ENCODE measurements at places on chromosomes 7 and 10.

DNA sequence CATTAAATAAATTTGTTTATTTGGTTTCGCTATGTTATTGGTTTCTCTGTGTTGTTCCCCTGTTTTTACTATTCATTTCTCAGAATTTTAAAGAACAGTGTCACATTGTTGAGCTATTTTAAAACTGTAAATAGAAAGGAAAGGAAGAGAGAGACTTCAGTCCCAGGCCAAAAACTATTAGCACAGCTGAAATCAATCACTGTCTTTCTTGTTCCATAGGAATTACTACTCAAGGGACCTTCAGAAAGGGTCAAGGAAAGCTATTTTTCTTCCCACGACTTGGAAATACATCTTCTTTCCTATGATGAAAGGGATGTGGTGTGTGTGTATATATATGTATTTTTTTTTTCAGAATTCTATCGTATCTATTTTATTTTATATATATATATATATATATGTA is 29.0 kb upstream of the GNAT3 start:
- no peak for DNase-seq

DNA sequence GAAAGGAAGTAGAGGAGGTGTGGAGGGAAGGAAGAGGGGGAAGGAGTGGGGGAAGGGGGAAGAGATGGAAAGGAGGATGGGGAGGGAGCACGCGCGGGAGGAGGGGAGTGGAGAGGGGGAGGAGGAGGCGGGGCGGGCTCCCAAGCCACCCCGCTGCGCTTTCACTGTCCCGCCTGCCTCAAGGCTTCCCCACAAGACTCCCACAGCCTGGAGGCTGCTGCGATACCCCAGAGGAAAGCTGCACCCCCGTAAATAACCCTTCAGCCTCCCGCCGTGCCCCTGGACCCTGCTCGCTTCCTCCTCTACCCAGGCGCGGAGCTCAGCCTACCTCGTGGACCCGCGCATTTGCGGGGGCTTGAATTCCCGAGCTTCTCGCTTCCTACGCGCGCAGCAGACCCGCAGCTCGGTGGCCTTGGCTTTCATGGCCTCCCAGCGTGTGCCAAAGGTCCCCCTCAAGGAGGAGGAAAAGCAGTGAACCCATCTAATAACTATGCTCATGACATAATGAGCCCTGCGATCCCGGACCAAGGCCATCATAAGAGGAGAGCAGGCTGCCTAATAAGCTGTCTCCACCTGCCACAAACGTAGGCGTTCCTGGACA is at the start of gene C10orf67:
Gene C10orf67 (minus strand): TSS at position 557 of the 601 bp plus-strand sequence. CDS start 23 bp downstream, at position 534.
- DNase-seq: no peak

DNA sequence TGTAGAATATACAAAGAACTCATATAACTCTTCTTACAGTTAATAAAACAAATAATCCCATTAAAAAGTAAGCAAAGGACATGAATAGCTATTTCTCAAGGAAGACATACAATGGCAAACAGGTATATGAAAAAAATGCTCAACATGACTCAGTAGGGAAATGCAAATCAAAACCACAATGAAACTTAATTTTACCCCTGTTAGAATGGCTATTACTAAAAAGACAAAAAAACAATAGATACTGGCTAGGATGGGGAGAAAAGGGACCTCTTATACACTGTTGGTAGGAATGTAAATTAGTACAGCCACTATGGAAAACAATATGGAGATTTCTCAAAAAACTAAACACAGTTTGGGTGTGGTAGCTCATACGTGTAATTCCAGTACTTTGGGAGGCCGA is 37.8 kb downstream of the HERPUD2 start:
- DNase-seq: no peak

DNA sequence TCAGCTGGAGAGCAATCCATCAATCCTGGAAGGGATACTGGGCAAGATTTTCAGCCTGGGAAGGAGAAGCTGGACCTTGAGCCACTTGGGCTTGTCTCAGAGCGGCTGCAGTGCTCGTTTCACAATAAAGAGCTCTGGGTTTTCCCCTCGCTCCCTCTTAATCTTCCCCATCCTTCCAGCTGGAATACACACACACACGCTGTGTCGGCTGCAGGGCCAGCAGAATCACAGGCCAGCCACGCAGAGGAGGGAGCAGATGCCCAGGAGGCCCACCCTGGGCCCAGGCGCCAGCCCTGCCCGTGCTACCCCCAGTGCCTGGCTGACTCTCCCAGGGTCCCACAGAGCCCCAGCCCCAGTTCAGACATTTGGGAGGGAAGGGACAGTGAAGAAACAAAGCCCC is 255.1 kb downstream of the TNS3 start:
- DNase-seq: no peak

DNA sequence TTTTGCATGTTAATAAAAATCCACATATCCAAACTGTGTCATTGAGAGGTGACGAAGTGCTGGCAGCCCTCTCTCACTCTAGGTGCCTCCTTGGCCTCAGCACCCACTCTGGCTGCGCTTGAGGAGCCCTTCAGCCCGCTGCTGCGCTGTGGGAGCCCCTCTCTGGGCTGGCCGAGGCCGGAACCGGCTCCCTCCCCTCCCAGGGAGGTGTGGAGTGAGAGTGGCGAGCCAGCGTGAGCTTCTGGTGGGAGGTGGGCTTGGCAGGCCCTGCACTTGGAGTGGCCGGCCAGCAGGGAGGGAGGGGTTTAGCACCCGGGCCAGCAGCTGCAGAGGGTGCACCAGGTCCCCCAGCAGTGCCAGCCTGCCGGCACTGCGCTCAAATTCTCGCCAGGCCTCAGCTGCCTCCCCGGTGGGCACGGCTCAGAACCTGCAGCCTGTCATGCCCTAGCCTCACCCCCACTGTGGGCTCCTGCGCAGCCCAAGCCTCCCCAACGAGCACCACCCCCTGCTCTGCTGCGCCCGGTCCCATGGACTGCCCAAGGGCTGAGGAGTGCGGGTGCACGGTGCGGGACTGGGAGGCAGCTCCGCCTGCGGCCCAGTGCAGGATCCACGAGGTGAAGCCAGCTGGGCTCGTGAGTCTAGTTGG is 11.1 kb downstream of the YAE1 start:
- no peak for DNase-seq

GRCh38 chr7:124086843-124087242 is 54.0 kb upstream of the TMEM229A start:
- DNase-seq: no peak

- no peak for DNase-seq
These were observed at the start of gene CALHM1 for GRCh38 chr10:103458720-103459119. TSS of gene CALHM1 (minus strand) at chr10:103458900. CDS start at chr10:103458751, 149 bp downstream.

GRCh38 chr10:91043173-91043910 is 122.5 kb upstream of the ANKRD1 start:
- DNase-seq: no peak

DNA sequence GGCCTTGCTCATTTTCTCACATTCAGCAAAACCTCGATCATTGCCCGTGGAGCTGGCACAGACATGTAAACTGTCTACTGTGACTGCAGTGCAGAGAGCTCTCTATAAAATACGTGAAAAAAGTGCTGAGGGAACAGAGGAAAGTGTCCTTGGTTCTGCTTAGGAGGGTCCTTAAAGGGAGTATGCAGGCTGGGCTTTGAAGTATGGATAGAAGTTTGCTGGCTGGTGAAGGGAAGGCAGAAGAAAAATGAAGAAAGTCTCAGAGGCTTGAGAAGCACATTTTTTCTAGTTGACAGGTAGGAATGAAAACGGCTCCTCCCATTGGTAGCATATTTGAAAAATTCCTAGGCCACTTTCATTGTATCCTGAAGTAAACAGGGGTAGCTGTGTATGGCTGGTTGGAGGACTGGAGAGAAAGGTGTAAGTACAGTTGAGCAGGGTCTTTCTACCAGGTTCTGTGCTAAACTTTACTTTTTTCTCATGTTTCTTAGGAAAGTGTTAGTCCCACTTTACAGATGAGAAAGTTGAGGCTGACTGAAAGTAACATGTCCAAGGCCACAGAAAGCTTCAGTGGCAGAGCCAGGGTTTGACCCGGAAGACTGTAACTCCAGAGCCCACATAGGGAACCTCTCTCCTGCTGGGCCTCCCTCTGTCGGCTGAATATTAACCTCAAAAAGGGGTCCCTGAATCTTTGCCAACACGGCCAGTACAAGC is 63.0 kb upstream of the PPIF start:
- DNase-seq: no peak

DNA sequence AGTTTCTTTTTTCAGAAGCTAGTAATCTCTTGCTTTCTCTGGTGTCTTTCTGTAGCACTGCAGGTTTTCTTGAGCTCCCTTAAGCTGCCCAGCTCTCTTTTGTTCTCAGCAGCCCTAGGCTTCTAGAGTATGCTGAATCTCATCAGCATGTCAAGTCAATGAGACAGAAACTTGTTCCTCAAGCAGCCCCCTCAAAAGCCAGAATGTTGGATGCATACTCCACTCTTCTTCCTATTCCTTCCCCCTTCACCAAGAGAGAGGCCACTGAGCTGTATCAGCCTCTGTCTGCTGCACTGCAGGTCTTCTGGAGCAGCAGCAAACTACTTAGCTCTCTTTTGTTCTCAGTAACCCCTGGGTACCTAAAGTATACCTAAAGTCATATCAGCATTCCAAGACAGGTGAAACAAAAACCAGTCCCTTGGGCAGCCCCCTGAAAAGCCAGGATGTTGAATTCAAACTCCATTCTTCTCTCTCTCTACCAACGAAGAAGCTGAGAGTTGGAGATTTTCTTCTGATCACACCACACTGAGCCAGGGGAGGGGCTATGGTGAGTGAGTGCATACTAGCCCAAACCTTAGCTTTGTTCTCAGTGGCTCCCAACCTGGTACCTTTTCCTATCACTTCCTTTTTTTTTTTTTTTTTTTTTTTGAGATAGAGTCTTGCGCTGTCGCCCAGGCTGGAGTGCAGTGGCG is 73.3 kb upstream of the WAC start:
- DNase-seq: no peak

DNA sequence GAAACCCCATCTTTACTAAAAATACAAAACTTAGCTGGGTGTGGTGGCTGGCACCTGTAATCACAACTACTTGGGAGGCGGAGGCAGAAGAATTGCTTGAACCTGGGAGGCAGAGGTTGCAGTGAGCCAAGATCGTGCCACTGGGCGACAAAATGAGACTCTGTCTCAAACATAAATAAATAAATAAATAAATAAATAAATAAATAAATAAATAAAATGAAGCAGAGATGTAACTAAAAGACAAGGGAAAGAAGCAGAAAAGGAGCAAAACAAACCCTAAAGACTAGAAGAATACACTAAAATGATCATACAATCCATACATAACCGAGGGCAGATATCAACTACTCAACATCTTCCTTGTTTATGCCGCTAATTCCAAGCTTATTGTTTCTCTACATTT is 209.8 kb downstream of the TYW1 start:
- no peak for DNase-seq

DNA sequence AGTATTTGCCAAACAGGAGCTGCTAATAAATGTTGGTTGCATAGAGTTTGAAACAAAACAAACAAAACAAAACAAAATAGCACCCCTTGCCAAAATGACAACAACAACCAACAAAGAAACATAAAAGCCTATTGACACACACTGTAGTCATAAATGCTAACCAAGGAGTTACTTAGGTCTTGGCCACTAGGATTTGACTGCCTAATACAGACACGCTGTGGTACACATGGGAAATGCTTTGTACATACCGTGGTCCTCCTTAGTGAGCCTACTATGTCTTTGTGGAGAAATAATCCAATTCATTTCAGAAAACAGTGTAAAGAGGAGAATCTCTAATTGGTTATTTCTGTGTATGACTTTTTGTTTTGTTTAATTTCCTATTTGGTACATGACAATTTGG is 53.2 kb upstream of the MTPN start:
- DNase-seq: no peak

DNA sequence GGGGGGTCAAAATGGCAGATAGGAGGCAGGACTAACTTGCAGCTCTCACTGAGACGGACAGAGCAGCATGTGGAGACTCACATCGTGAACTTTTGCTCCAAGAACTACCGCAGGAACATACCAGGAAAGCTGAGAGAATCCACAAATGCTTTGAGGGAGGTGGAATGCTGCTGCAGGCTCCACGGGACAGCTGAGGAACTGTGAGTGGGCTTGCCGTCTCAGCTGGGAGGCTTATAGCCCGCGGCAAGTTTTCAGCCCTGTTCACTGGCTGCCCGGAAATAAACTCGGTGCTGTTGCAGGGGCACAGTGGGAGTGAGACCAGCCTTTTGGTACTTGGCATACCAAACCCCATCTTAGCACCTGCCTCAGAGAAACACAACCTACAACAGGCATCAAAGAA is 19.1 kb upstream of the WDR11 start:
- DNase-seq: no peak

DNA sequence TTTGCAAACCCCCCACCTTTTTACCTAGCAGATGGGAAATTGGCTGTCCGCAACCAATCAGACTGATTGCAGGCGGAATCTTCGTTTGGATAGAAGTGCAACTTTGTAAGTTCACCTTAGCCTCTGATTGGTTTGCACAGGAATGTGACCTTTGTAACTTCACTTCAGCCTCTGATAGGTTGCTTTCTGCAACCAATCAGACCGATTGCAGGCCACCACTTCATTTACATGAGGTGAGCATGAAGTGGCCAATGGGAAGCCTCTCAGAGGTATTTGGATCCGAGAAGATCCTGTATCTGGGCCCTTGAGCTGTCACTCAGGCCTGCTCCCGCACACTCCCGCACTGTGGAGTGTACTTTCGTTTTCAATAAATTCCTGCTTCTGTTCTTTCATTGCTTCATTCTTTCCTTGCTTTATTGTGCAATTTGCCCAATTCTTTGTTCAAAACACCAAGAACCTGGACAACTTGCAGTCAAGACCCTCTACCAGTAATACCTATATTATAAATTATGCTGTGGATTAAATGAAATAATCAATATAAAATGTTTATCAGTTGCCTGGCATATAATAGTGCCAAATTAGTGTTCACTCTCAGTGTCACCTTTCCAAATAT is 491.4 kb downstream of the PLXNA4 start:
- no peak for DNase-seq

GRCh38 chr7:35593899-35594298 is 101.0 kb downstream of the HERPUD2 start:
- no peak for DNase-seq

GRCh38 chr10:85400981-85401695 is 965.5 kb downstream of the GRID1 start:
- no peak for DNase-seq

DNA sequence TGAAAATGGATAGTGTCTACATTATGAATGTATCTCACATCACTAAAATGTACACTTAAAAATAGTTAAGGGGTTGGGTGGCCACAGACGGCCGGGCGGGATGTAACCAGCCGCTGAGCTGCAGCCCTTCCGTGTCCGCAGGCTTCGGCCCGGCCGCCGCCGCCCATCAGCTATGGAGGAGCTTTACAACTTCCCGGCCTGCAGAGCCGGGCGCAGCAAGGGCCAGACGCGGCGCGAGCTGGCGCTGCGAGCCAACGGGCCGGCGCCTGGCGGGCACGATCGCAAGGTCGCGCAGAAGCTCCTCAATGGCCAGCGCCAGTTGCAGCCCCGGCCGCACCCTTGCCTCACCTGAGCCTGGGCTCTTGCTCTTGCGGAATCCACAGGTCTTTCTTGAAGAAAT is 69.1 kb downstream of the KMT2C start:
- no peak for DNase-seq

- DNase-seq: no peak
These were observed 25.8 kb downstream of the SCIN start for GRCh38 chr7:12596225-12596790.

Data from activated T-helper 2 cell treated with anti-CD3 and anti-CD28 coated beads, Interferon-gamma antibody, Interleukin-2, Interleukin-4, amounts not matched to agents 10 μg/mL and 5 μg/mL and 100 μg/mL, durations not matched to agents 14 hours and 24 hours and 36 hours (primary cell).